ENCODE measurements at places on chromosomes 16 and 17.
A peak's percentile ranks its signal among the peaks of the same experiment; 100 is the strongest.

- DNase-seq: no peak
Observed at GRCh38 chr16:17350207-17350606, 120.6 kb downstream of the XYLT1 start.

DNA sequence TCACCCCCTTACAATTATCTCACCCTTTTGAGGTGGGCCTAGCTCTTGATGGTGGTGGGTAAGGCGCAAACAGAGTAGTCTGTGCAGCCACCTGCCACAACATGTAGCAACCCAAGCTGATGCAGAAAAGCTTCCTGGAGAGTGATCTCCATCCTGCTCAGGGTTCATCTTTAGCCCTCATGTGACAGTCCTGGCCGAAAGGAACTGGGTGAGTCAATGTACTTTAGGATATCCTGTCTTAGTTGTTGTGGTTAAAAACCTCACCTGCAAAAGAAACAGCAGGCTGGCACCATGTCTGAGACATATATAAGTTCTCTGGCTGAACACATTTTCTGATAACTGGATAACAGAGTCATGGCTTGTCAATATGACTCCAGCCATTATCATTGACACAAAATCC is 183.5 kb upstream of the CPHXL start:
- DNase-seq: no peak

- DNase-seq: no peak
Observed at GRCh38 chr16:270381-271255, 5.1 kb downstream of the RGS11 start.

- DNase-seq: no peak
Observed at GRCh38 chr17:44666006-44666405, 9.7 kb downstream of the MEIOC start.

GRCh38 chr16:70523743-70524398 is at the start of gene SF3B3:
Gene SF3B3 (plus strand): TSS chr16:70523816. CDS start chr16:70526657, 2,841 bp downstream.
- peak; percentile 79 for DNase-seq

DNA sequence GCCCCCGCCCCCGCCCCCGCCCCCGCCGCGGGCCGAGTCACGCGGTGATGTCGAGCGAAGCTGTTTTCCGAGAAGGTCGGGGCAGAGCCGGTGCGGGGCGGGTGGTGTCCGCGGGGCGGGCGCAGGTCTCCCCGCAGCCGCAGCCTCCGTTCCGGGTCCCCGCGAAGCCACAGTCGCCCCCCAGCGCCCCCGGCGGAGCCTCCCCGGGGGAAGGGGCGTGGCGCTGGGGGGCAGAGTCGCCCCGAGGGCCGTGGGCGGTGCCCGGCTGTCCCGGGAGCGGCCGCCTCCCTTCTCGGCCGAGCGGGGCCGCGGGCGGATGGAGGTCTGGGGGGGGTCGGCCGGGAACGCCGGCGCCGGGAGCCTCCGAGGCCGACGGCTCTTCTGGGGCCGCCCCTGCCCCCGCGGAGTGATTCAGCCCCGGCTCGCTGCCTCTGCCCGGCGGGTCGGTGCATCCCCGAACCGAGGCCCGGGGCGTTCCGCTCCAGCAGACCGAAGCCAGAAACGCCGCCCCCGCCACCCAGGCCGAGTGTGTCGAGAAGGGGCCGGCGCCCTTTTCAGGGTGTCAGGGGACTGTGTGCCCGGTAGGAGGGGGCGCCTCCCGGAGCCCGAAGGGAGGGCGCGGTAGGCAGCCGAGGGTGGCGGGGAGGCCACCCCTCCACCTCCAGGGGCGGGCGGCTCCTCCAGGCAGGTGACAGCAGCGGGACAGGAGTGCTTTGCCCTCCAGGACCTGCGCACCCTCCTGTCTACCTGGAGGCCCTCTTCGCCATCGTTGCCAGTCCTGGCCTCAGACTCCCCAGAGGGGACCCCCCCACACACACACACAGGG is 1.7 kb downstream of the METRNL start:
- DNase-seq: no peak

GRCh38 chr17:77266213-77266612 is 125.4 kb downstream of the SEC14L1 start:
- no peak for DNase-seq

- DNase-seq: no peak
Observed at GRCh38 chr16:85296859-85297660, 184.8 kb upstream of the CIBAR2 start.

DNA sequence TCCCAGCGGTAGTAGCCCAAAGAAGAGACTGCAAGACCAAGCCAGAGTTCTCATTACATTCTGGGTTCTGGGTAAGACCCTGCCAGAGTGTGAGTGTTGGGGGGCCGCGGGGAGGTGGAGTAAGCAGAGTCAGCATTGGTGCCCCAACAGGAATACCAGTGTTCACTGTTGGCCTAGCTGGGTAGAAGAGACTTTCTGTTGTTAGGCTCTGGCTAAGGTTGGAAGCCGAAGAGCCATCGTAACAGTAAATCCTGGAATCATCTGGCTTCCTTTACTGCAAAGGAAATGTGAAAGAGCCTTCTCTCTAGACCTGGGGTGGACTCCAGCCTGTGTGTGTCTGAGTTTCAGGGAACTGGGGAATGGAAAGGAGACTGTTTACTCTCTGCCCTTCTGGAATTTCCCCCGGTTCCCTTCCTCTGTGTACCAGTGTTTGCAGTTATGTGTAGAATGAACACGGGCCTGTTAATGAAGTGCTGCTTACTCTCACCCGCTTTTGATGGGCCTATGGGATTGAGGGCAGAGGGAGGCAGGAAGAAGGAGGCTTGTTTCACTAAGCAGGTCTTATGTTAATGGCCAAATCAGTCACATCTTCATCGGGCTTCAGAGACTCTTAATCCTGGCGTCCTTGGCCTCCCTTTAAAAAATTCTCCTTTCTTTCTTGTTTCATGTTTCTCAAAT is 68.5 kb downstream of the WWP2 start:
- DNase-seq: no peak

DNA sequence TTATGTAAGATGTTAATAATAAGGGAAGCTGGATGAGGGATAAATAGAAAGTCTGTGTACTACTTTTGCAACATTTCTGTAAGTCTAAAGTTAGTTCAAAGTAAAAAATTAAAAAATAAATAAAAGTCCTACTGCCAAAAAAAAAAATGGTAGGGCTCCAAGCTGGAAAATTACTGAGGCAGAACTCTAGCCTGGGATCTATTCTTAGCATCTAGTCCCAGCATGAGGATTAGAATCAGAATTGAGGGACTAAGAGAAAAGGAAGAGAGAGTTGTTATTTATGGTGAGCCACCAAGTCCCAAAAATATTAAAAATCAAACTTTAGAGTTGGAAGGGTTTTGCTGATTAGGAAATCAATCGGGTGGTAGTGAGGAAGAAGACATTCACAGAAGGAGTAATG is 110.3 kb downstream of the CYB561 start:
- DNase-seq: no peak

GRCh38 chr16:73204359-73205152 is 156.6 kb upstream of the ZFHX3 start:
- no peak for DNase-seq

Data from hindlimb muscle (tissue), 1 donor.